ENCODE measurements at places on chromosomes 1 and 21. TPM values are rescaled to one million over a fixed set of nuclear protein-coding genes. Genes with fewer than 3 reads are reported as not detected.

DNA sequence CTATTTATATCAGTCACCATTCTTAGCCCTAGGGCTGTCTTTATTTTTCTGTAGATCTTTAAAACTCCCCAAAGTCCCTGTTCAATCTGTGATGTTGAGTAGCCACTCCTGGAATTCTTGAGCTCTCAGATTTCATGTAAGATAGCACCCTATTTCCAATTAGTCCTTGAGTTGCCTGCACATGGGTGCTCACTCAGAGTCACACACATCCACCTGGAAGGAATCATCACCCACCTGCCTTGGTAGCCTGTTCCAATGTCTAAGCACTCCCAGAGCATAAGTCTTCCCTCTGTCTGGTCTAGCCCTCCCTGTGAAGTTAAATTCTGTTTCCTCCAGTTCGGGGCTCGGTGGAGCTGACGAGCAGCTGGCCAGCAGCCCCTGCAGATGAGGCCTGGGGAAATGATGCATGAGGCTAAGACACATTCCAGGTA lies 14.7 kb upstream of the ATF3 start:
- DNase-seq, result no peak

DNA sequence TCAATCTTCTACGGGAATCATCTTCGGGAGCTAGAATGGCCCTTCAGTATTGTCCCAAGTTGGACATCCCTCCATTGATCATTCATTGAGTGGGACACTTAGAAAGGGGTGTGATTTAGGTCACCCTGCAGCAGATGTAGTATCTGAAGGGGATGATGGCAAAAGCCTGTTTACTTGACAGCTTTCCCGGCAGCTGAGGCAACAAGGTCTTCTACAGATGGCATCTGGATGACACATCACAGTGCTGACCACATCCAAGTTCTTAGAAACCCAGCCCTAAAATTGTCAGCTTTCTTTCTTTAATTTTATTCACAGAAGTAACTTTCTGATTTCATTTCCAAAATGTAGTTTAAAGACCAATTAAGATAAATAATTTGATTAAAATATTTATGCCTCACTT lies 150.3 kb downstream of the AMY1C start:
- no peak for DNase-seq

DNA sequence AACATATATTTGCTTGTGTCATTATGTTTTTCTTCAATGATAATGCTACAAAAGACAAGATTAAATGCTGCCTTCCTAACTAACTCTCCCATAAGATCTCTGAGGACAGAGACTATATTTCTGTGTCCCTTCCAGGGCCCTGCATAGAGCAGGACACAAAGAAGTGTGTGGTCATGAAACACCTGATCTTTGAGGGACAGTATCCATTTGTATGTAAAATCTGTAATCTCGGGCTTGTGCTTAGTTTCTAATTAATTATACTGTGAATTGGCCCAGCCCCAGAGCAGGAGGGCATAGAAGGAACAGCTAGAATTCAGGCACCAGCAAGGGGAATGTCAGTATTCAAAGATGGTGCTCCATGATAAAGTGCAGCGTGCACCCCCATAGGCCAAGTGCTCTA lies 374.9 kb downstream of the HHAT start:
- DNase-seq, result no peak

DNA sequence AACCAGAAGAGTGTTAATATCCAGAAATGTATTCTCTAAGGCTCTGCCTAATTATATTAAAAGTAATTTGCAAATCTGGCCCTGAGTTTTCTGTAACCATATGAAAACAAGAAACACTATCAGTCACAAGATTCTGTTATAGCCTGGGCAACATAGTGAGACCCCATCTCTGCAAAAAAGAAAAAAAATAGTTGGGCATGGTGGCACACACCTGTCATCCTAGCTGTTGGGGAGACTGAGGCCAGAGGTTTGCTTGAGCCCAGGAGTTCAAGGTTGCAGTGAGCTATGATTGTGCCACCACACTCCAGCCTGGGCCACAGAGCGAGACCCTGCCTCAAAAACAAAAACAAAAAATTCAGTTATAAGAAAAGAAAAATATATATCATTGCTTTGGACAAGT lies 25.6 kb downstream of the C1orf21 start:
- DNase-seq, result no peak

DNA sequence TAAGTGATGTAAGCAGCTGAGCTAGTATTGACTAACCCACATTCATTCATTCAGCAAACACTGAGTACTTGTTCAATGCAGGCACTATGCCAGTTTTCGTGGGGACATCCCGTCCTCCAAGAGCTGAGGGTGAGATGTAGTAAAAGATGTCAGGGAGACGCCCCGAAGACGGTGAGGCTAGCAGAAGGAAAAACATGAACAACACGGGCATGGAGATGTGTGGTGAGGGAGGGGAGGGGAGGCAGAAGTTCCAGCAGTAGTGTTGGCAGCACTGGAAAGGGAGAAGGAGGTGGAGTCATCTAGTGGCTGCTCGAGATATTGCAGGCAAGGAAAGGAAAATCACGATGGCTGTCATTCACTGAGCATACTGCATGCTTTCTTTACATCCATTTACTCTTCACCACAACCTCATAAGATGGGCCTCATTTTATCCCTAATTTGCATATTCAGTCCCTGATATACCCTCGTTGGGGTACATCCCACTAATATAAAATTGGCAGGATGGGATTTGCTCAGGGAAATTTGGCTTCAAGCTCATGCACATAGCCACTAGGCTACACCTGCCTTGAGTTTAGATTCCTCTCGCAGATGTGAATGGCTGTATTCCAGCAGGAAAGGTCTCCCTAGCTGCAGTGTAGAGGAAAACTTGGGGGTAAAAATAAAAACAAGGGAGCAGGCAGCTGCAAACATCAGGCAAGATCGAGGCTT lies 14.5 kb downstream of the PDZK1IP1 start:
- DNase-seq, result no peak

DNA sequence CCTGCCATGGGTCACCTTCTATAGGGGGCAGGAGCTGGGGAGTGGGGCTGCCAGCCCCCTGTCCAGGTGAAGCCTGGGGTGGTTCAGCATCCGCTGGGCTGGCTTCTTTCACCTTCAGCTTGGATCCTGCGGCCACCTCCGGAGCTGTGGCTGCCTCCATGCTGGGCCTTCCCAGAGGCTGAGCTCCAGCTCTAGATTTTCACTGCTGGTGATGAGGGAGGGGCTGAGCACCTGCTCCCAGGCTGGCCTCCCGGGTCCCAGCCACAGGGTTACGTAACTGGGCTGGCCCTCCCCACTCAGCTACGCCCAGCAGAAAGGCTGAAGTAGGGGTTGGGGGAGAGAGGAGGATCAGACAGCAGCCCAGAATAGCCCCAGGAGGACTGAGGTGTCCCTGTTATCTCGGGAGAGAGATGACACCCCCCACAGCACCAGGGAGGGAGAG lies at the start of gene MYBPHL:
MYBPHL (minus strand) TSS at position 180 of the 442 bp plus-strand sequence; CDS start at position 160, 20 bp downstream.
- DNase-seq, result no peak

DNA sequence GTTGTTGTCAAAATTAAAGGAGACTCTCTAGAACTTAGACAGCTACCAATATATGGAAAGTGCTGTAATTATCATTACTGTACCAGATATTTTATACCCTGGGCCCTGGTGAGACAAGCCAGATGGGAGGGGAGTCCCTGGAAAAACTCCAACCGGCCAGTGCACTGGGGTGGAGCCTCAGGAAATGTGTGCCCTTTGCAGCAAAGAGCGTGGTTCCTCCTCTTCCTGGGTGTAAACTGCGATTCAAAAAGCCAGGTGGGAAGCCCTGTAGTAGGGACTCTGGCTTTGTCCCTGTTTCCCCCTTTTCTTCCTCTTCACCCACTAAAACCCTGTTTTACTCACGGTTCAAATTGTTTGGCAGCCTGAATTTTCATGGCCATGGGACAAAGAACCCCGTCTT lies 812.3 kb downstream of the PLA2G4A start:
- DNase-seq, result no peak

- DNase-seq, result no peak
These were observed 5.2 kb upstream of the GALNT2 start for GRCh38 chr1:230061801-230062200.

- DNase-seq, result no peak
These were observed 560.5 kb upstream of the NR5A2 start for GRCh38 chr1:199466961-199467360.

GRCh38 chr1:190904091-190904695 lies 426.5 kb upstream of the BRINP3 start:
- DNase-seq, result no peak

- DNase-seq, result no peak
These were observed 96.5 kb downstream of the NME7 start for GRCh38 chr1:169271098-169271497.

DNA sequence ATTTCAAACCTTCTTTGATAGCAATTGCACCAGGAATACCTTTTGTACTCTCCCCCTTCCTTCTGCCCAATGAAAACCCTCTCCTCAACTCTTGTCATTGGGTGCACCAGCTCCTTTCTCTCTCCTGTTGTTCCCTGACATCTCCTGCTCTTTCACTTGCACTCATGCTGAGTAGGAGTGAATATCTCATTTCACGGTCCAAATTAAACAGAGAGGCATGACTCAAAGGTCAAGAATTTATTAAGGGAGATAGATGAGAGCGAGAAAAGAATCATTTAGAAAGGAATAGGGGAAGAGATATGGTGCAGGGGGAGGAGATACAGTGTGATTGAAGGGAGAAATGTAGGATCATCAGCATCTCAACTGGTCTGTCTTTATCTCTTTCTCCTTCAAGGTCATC lies 22.1 kb downstream of the AIM2 start:
- no peak for DNase-seq

DNA sequence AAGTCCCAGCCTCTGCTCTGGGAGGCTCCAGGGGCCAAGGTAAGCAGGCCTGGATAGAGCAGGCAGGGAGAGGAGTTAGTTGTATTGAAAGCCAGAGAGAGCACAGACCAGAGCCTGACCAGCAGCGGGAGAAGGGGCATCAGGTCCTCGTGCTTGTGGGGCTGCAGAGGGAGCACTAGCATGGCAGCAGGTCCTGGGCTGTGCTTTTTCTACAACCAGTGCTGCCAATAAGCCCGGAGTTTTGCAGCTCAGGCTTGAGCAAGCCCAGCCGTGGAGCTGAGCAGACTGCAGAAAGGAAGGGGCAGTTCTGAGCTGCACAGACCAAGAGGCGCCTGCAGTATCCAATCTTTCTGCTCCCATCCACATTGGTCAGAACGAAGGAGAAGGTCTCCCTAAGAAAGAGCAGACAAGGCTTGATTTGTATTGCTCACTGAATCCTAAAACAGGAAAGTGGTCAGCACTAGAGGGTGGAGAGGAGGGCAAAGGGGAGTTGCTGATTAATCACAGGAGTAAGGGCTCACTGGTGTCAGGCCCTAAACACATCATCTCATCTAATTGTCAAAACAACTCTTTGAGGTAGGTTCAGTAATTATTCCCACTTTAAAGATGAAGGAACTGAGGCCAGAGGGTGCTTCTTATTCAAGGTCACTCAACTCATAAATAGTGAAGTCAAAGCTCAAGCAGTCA lies 2.7 kb downstream of the DENND2D start:
- DNase-seq, result no peak

Gene ZBTB7B
- 56.6 TPM for total RNA-seq

Gene LCE2B
- total RNA-seq, result not detected

Gene PLXNA2
- 0.82 TPM for total RNA-seq

Gene KCNAB2
- 121 TPM for total RNA-seq

Gene TRABD2B
- total RNA-seq, result not detected

Gene MMP23B
- 0.32 TPM for total RNA-seq

Gene C1QB
- not detected for total RNA-seq

Gene LYST
- total RNA-seq, result 90.2 TPM

Gene GBP3
- total RNA-seq, result 15.5 TPM

Gene AADACL4
- not detected for total RNA-seq

Gene ADORA3
- total RNA-seq, result not detected

All from activated B cell treated with CpG ODN at 0.5 μM for 24 hours (primary cell).